ENCODE measurements at places on chromosomes 2 and 18.

DNA sequence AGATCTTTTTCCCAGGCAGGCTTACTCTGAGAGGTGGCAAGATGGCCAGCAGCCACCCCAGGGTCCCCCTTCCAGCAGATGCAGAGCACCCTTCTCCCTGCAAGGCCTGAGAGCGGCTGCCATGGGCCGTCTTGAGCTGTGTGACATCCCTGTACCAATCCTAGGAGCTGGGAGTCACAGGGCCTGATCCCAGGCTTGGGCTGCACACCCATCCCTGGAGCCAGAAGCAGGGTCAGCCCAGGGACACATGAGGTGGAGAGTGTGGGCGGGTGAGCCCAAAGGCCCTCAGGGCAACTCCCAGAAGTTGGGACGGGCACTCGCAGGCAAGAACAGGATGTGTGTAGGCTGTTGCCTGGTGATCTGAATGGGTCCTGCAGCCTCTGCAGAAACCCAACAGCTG is 40.5 kb downstream of the CROCC2 start:
- DNase-seq: peak; percentile 50

- no peak for DNase-seq
These were observed 116.5 kb upstream of the ZNF804A start for GRCh38 chr2:184481865-184482264.

DNA sequence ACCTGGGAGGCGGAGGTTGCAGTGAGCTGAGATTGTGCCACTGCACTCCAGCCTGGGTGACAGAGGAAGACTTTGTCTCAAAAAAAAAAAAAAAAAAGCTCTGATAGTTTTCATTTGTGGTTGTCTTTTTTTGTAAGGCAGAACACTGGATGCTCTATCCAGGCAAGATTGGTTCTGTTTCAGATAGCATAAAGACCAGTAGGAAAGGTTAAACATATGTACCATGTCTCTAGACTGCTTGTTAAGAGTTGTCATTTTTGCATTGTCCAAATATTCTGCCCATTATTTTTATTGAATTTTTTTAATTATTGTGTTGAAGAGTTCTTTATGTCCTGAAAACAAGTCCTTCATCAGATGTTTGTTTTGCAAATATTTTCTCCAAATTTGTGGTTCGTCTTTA is 60.0 kb downstream of the NCOA1 start:
- no peak for DNase-seq

DNA sequence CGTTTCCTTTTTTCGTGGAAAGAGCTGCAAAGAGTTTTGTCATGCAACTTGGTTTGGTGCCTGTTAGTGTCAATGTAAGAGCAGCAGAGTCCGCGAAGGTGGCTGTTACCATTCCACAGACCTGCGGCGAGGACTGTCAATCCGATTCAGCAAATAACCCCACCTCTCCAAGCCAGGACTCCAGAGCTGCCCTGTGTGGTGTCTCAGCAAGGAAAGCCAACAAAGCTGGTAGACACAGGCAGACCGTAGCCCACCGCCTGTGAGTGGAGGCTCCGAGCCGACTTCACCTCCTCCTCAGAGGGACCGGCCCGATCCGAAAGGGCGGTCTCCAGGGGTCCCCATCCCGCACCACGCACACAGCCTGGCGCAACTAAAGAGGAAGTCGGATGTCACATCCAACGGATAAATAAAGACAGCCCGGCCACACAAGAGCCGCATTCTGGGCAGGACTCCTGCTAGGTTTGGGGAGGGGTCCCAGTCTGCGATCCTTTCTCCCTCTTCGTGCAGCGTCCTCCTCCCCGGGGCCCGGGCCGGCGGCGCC is 819 bp downstream of the ANKRD44 start:
- DNase-seq: peak; percentile 73
